Activated naive CD8-positive, alpha-beta T cell treated with anti-CD3 and anti-CD28 coated beads for 36 hours (primary cell): ENCODE measurements at places on chromosomes 1 and 21.

GRCh38 chr1:77370583-77371306, 88.9 kb downstream of the AK5 start:
- no peak for DNase-seq
- H3K4me3 ChIP-seq: no peak overlapping the region
- no peak overlapping the region for H3K27ac ChIP-seq

DNA sequence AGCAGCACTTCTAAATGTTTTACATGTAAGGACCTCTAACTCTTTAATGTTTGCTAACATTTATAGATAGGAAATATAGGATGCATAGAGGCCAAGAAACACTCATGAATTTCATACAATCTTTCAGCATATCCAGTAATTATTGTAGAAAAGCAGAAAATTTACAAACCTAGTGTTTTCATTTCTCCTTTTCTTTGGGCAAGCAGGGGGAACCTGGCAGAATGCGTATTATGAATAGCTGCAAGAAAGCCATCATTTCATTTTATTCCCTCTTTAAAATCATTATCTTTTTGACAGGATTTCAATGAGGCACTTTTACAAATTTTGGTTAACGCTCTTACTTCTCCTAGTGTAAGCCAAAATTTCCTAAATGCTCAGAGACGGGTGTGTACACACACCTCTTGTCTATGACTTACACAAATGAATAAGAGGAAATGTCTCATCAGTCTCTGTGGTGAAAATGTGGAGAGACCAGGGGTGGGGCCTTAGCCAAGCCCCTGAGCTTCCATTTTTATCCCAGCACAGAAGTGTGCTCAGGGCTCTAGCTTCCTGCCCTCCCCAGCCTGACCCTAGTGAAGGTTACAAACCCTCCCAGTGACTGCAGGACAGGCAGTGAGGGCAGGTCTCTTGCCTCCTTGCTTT, 91.6 kb downstream of the LRRC8C start:
- peak overlapping the region; percentile 50 for H3K4me3 ChIP-seq
- H3K27ac ChIP-seq: peak overlapping the region; percentile 99
- H3K27me3 ChIP-seq: no peaks in the 10 kb centered on the region
- H3K36me3 ChIP-seq: peaks cover 63% of the 10 kb centered on the region
- peak; percentile 78 for DNase-seq

- H3K4me1 ChIP-seq: peaks cover 65% of the 10 kb centered on the region
- peaks cover 63% of the 10 kb centered on the region for H3K36me3 ChIP-seq
- no peak for DNase-seq
- peak overlapping the region; percentile 70 for H3K4me3 ChIP-seq
Observed at GRCh38 chr1:198651650-198652400, 13.0 kb downstream of the PTPRC start.

DNA sequence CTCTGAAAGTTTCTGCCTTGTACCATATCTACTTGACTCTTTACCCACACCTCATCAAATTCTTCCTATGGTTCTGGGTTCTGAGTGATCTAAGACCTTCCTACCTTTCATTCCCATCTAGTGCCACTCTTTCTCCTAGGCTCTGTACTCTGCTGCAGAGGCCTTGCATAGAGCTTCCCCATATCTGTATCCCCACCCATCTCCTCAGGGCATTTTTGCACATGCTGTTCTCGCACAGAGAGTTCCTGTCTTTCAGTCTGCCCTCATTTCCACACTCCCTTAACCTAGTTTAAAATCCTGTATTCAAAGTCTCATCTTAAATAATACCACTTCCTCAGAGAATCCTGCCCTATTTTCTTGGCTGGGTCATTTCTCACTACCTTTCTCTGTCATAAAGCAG, 114.8 kb downstream of the HMCN1 start:
- H3K27me3 ChIP-seq: peaks cover 5% of the 10 kb centered on the region
- no peak overlapping the region for H3K4me3 ChIP-seq
- DNase-seq: no peak

GRCh38 chr1:205061665-205062069, 18.7 kb downstream of the CNTN2 start:
- H3K4me1 ChIP-seq: no peaks in the 10 kb centered on the region
- no peaks in the 10 kb centered on the region for H3K36me3 ChIP-seq
- DNase-seq: peak; percentile 66

GRCh38 chr1:241219449-241219848, 137.6 kb downstream of the RGS7 start:
- DNase-seq: no peak
- no peak overlapping the region for H3K27ac ChIP-seq
- no peaks in the 10 kb centered on the region for H3K36me3 ChIP-seq
- no peaks in the 10 kb centered on the region for H3K4me1 ChIP-seq
- H3K4me3 ChIP-seq: no peak overlapping the region

DNA sequence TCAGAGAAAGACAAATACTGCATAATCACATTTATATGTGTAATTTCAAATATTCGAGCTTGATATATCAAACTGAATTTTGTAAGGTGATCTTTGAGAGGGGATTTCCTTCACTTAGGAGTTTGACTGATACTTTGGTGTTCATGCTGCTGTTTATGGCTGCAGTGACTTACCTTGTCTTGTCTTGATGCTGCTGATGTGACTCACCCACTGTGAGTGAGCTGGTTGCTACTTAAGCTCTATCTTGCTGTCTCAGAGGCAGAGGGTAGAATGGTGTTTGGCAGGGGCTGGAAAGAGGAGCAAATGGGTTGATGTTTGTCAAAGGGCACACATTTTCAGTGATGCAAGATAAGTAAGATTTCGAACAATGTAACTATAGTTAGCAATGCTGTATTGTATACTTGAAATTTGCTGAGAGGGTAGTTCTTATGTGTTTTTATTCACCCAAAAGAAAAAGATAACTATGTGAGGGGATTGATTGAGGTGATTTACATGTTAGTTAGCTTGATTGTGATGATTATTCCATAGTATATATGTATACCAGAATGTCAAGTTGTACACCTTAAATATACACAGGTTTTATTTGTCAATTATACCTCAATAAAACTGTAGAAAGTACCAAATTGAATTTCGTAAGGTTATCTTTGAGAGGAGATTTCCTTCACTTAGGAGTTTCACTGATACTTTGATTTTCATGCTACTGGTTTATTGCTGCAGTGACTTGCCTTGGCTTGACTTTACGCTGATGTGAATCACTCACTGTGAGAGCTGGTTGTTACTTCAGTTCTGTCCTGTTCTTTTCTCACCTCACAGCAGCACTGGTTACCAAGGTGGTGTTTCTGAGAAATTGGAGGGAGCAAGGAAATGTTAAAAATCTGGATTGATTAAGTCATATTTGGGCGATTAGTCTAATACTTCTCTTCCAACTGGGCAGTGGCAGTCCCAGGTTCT, 94.5 kb upstream of the SLC5A9 start:
- no peak overlapping the region for H3K4me3 ChIP-seq
- no peak overlapping the region for H3K27ac ChIP-seq
- no peak for DNase-seq
- no peaks in the 10 kb centered on the region for H3K4me1 ChIP-seq
- H3K27me3 ChIP-seq: peaks cover 39% of the 10 kb centered on the region
- H3K36me3 ChIP-seq: no peaks in the 10 kb centered on the region

GRCh38 chr21:43758111-43758641, 17.9 kb downstream of the CSTB start:
- DNase-seq: no peak
- H3K4me1 ChIP-seq: no peaks in the 10 kb centered on the region
- H3K36me3 ChIP-seq: peaks cover 9% of the 10 kb centered on the region
- H3K4me3 ChIP-seq: no peak overlapping the region
- no peak overlapping the region for H3K27ac ChIP-seq

- DNase-seq: no peak
- peaks cover 7% of the 10 kb centered on the region for H3K27me3 ChIP-seq
- no peak overlapping the region for H3K27ac ChIP-seq
Observed at GRCh38 chr1:174090471-174090870, 68.3 kb upstream of the RC3H1 start.

GRCh38 chr1:237851210-237851845, 39.4 kb downstream of the ZP4 start:
- H3K4me3 ChIP-seq: no peak overlapping the region
- H3K4me1 ChIP-seq: no peaks in the 10 kb centered on the region
- no peaks in the 10 kb centered on the region for H3K27me3 ChIP-seq
- no peaks in the 10 kb centered on the region for H3K36me3 ChIP-seq
- peak; percentile 31 for DNase-seq

GRCh38 chr1:36322786-36323635, 434 bp downstream of the EVA1B start:
- peaks cover 5% of the 10 kb centered on the region for H3K36me3 ChIP-seq
- H3K4me3 ChIP-seq: peak overlapping the region; percentile 70
- H3K27me3 ChIP-seq: peaks cover 17% of the 10 kb centered on the region
- H3K27ac ChIP-seq: no peak overlapping the region
- H3K4me1 ChIP-seq: peaks cover 19% of the 10 kb centered on the region
- DNase-seq: peak; percentile 59

- H3K4me1 ChIP-seq: no peaks in the 10 kb centered on the region
- no peak overlapping the region for H3K4me3 ChIP-seq
- no peak for DNase-seq
- H3K36me3 ChIP-seq: no peaks in the 10 kb centered on the region
Observed at GRCh38 chr1:159100589-159100988, 24.0 kb upstream of the AIM2 start.

DNA sequence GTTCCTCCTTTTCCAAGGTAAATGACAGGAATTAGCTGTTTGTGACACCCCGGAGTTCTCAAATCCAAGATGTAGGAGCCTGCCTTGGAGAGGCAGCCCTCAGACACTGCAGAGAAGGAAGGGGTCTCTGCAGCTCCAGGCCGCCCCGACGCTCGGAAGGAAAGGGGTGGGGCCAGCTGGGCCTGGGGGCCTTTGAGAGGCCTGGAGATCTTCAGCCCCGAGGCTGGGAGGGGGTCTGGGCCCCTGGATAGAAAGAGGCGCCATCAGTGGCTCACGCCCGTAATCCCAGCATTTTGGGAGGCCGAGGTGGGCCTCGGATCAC, 1.1 kb upstream of the TNFRSF18 start:
- DNase-seq: no peak
- H3K27ac ChIP-seq: peak overlapping the region; percentile 95
- peaks cover 26% of the 10 kb centered on the region for H3K4me1 ChIP-seq

DNA sequence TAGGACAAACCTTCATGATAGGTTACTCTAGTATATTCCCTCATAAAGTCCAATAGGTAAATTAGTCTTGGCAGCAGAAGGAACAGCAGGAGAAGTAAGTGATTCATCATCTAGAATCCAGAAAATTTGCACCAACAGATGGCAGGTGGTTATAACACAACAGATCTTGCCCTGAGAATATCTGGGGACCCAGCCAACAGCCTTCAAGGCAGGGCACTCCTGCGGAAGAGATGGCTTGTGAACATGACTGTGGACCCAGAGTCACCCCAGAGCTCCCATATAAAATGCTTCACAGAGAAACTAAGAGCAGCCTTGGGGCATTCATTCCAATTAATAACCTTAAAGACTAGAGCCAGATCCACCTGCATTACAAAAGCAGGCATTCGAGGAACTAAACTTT, 7.9 kb upstream of the PLA2G2C start:
- no peak overlapping the region for H3K27ac ChIP-seq
- peaks cover 50% of the 10 kb centered on the region for H3K27me3 ChIP-seq
- no peak overlapping the region for H3K4me3 ChIP-seq
- no peak for DNase-seq
- H3K4me1 ChIP-seq: no peaks in the 10 kb centered on the region

- no peaks in the 10 kb centered on the region for H3K36me3 ChIP-seq
- no peak overlapping the region for H3K27ac ChIP-seq
- no peaks in the 10 kb centered on the region for H3K4me1 ChIP-seq
- no peak overlapping the region for H3K4me3 ChIP-seq
Observed at GRCh38 chr1:62352387-62352786, 33.2 kb upstream of the KANK4 start.
